ENCODE measurements at places on chromosomes 1 and 21.
A peak's percentile ranks its signal among the peaks of the same experiment; 100 is the strongest.

GRCh38 chr21:42835211-42835610, 44.1 kb downstream of the WDR4 start:
- no peak for DNase-seq

DNA sequence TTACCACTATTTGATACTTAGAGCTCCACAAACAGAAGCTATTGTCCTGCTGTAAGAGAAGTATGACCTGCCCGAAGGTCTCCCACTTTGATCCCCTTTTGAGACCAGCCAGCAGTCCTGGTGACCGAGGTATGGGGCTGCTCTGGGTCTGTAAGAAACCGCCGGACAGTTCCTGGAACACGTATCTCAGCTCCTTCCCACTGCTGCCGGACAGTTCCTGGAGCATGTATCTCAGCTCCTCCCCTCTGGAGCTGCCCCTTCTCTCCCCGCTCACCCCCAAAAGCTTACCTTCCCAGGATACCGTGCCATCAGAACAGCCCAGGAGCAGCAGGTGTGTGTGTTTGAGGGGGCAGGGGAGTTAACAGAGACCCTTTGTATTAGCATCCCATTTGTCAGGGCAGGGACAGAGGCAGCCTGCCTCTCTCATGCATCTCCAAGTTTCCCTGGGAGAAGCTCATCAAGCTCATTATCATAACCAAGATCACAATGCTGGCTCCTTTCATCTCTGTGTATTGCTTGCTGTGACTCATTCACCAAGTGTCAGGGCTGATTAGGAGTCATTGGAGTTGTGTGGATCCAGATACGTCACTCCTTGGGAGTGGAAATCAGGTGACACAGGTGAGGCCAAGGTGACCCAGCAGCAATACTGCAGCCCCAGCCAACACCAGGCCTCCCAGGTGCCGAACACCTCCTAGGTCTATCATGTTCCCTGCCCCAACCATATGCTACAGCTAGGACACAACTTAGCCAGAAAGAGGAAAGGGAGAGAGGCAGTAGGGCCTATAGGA, 25.3 kb downstream of the OPTC start:
- no peak for DNase-seq

DNA sequence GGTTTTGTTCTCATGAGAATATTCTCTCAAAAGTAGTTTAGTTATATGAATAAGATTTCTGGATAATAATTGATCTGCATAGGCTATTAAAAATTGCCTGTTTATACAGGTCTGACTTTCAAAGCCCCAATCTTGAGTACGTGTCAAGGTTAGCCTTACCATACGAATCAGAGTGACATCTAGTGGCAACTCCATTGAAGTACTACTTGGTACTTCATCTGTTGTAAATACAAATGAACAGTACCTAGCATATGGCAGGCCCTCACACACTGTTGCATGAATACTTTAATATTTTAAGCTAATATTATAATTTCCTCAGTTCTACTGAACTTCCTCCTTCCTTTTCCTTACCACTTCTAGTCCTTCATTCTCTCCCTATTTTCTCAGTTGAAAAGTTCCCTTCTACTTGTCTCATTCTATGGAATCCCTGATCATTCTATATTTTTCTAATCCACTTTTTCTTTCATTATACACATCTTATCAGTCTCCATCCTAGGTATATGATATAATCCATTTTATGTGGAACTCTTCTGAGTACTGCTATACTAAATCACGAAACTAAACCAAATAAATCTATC, 101.2 kb downstream of the AKT3 start:
- DNase-seq, result peak; percentile 64

GRCh38 chr1:211920602-211921226, 90.2 kb upstream of the LPGAT1 start:
- DNase-seq, result no peak

DNA sequence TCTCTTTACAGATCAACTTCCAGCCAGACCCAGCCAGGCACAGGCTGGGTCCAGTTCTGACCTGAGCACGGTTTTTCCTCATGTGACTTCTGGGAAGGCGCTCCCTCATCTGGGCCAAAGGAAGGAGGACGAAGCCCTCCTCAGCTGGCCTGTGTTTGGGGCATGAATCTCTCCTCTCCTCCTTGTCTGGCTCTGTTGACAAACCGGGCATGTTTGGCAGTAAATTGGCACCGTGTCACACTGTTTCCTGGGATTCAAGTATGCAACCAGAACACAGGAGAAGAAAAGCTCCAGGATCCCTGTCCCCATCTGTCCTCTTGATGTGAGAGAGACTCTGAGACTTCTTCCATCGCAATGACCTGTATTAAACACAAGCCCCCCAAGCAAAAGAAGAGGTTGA, 18.3 kb downstream of the NECAP2 start:
- no peak for DNase-seq

DNA sequence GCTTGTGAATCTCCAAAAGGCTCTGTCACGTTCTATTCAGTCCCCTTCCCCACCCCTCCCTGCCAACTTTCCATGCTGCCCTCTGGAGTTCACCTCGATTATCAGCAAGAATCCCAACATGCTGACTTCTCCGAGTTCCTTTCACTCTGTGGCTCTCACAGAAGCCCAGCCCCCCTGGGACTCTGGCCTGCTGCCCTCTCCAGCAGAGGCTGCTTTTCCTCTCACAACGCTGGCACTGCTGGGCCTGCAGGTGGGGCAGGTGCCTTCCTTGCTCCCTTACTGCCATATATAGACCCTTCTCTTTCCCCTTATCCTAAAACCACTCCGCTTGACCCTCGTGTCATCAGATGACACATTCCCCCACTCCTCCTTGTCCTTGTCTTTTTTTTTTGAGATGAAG, 10.2 kb upstream of the RNF186 start:
- no peak for DNase-seq

DNA sequence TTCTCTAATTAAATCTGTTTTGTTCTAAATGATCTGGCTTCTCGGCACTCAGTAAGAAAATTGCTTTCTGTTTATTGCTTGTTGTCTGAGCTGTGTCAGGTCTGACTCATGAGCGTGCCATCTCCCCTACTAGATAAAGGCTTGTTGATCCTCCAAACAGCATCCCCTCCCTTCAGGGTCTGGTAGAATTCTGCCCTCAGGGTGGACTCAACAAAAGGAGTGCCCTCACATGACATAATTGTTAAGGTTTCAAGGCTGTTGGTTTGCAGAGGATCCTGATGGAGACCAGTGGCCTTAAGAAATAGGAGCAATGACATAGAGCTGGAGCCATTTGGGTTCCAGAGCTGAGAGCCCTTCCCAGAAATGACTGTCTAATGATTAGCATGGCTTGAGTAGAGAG, 36.0 kb upstream of the ATP2B4 start:
- DNase-seq, result no peak

GRCh38 chr1:219478811-219479210, 134.1 kb downstream of the ZC3H11B start:
- DNase-seq, result no peak

GRCh38 chr1:20574686-20575540, 14.0 kb upstream of the CDA start:
- peak; percentile 79 for DNase-seq

GRCh38 chr1:6246497-6247467, 2.8 kb downstream of the HES3 start:
- no peak for DNase-seq

DNA sequence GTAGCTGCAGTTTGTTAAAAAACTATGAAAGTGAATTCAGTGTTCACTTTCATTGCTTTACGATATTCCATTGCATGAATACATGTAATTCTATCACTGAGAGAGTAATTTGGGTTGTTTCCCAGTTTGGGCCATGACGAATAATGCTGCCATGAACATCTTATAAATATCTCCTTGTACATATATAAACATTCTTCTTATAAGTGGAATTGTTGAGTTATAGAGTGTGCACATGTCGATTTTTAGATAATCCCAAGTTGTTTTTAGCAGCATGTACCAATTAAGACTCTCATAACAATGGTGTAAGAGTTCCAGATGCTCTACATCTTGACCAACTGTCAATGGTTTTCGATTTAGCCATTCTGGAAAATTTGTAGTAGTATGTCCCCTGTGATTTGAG, 40.9 kb downstream of the ALG6 start:
- no peak for DNase-seq

DNA sequence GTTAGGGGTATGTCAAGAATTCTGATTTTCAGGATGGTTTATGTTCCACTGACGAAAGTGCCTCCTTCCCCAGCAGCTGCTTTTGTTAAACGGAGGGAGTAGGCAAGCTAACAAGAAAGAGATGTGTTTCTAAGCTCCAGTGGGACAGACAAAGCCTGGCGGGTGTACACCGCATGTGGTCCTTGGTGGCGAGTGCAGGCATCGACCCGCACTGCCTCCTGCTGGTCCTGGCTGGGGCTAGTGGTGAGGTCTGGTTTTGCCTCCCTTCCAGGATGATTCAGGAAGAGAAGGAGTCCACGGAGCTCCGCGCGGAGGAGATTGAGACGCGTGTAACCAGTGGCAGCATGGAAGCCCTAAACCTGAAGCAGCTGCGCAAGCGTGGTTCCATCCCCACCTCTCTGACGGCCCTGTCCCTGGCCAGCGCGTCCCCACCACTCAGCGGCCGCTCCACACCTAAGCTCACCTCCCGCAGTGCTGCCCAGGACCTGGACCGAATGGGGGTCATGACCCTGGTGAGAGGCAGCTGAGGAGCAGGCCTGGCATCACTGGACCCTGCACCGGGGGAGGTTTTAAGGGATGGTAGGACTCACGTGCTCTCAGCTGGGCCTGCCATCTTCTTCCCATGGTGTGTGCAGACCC, 29.0 kb downstream of the PPFIA4 start:
- no peak for DNase-seq

DNA sequence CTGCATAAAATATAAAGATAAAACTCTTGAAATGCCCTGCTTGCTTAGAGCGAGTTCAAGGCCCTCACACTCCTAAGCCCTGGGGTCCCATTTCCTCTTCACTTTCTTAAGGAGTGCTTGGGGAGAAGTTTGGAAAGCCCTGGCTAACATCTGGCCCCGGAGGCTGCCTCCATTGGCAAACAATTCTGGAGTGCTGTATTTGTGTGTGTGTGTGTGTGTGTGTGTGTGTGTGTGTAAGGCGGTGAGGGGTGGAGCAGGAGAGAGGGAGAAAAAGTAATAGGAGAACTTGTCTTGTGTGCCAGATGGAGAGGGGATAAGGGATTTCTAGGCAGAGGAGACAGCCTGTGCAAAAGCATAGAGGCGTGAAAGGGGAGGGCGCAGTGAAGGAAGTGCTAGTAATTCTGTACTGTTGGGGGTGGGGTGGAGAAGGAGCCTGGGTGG, 578 bp upstream of the TRIM62 start:
- no peak for DNase-seq

DNA sequence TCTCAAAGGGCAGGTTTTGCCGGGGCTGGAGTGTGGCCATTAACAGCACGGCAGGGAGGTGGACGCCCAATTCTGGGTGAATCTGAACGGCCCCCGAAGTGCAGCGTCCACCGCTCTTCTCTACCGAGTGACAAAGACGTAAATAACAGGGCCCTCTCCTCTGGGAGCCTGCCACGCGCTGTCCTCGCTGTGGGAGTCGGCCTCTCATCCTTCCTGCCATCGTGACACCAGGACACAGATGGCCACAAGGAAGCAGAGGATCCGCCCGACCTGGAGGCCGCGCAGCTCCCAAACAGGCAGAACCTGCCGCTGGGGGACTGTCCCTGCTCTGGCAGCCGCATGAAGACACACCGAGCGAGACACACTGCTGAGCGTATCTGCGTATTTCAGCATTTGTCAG, 12.1 kb upstream of the CDK11B start:
- DNase-seq, result no peak

- no peak for DNase-seq
Observed at GRCh38 chr1:97034651-97035050, 313.1 kb downstream of the PTBP2 start.

DNA sequence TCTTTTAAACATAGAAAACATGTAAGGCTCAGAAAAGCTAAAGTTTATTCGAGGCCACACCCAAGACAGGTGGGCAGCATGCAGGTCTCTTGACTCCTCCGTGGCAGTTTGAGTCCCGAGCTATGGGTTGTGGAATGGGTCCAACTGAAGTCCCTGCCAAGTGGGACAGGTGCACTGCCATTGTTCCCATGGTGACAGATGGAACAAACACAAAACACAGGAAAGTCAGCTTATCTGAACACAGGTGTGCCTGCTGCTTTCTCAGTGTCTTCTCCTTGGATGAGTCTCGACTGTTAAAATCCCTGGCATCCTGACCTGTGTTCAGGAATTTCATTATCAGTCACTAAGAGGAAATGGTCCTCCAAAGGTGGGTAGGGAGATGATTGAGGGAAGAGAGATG, 99.0 kb upstream of the RAB4A start:
- DNase-seq, result no peak

DNA sequence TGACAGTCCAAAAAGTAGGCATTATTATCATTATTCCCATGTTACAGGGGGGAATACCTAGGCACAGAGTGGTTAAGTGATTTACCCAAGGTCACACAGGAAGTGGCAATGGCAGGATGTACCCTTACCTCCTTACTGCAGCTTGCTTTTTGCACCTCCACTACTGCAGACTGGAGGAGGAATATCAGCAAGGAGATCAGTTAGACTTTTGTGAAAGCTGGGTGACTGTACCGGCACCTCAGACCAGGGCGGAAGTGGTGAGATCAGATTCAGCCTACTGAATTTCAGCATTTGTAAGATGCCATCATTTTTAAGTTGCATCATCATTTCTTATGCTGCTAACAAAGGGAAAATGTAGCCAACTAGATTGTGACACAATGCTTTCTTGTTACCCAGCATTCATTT, 4.5 kb downstream of the ADARB1 start:
- DNase-seq, result no peak

DNA sequence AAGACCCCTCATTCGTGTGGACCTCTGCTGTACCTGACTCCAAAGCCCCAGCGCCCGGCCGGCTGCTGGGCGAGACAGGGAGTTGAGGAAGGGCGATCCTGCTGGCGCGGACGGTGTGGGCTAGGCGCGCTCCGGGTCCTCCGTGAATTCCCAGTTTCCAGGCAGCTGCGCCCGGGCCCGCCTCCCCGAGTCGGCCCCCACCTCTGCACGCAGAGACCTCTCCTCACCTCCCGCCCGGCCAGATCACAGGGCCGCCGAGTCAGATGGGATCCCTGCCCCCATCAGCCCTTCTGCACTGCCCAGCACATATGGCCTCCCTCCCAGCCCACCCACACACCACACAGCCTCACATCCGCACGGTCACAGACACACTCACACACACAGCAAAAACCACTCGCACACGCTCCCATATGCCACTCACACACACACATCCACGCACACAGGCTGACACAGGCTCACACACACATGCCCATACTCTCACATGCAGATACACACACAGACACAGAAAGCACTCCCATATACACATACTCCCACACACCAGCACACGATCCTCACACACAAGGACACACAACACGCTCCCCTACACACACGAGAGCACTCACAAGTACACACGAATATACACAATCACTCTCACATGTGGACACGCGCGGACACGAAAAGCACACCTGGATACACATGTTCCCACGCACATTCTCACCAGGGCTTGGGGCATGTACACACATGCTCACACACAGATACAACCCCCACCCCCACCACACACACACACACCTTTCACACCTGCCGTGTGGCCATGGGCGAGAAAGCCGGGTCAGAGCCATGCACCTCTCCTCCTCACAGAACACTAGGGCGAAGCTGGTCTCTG, 7.2 kb upstream of the GUCA2B start:
- DNase-seq, result no peak

All from kidney capillary endothelial cell (primary cell).